ENCODE measurements at places on chromosomes 12 and 14. TPM values are rescaled to one million over a fixed set of nuclear protein-coding genes. Genes with fewer than 3 reads are reported as not detected.
A peak's percentile ranks its signal among the peaks of the same experiment; 100 is the strongest.

GRCh38 chr12:65156366-65156841 lies 13.0 kb upstream of the LEMD3 start:
- DNase-seq, result peak; percentile 83

The MSI1 gene
- total RNA-seq, result not detected

GRCh38 chr12:16324772-16325171 lies 22.7 kb upstream of the MGST1 start:
- no peak for DNase-seq

GRCh38 chr12:3189282-3189681 lies 112.1 kb downstream of the TSPAN9 start:
- DNase-seq, result no peak

The NIN gene
- total RNA-seq, result 78.2 TPM

- no peak for DNase-seq
Observed at GRCh38 chr14:100306998-100307765, 938 bp upstream of the SLC25A29 start.

The MYL6 gene
- total RNA-seq, result 933 TPM

GRCh38 chr12:53965281-53966084 lies 7.4 kb upstream of the HOXC11 start:
- DNase-seq, result no peak

GRCh38 chr14:98977451-98977850 lies 294.5 kb downstream of the BCL11B start:
- no peak for DNase-seq

The C12orf56 gene
- 0.15 TPM for total RNA-seq

DNA sequence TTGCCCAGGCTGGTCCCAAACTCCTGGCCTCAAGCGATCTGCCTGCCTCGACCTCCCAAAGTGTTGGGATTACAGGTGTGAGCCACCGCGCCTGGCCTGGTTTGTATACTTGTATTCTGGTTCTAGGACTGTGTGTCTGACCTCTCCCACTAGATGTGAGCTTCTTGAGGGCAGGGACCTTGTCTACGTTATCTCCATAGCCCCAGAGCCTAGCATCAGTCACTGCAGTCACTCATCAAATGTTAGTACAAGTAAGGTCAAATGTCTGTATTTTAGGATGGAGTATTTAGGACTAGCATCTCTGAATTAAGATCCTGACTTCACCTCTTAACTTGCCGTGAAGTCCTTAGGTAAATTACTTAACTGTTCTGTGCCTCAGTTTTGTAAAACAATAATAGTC lies 2.9 kb downstream of the RILPL2 start:
- no peak for DNase-seq

GRCh38 chr12:107775093-107775721 lies 703 bp downstream of the ASCL4 start:
- no peak for DNase-seq

The CDH24 gene
- total RNA-seq, result 2.9 TPM

- DNase-seq, result no peak
Observed at GRCh38 chr14:75554482-75554881, 23.9 kb upstream of the FLVCR2 start.

DNA sequence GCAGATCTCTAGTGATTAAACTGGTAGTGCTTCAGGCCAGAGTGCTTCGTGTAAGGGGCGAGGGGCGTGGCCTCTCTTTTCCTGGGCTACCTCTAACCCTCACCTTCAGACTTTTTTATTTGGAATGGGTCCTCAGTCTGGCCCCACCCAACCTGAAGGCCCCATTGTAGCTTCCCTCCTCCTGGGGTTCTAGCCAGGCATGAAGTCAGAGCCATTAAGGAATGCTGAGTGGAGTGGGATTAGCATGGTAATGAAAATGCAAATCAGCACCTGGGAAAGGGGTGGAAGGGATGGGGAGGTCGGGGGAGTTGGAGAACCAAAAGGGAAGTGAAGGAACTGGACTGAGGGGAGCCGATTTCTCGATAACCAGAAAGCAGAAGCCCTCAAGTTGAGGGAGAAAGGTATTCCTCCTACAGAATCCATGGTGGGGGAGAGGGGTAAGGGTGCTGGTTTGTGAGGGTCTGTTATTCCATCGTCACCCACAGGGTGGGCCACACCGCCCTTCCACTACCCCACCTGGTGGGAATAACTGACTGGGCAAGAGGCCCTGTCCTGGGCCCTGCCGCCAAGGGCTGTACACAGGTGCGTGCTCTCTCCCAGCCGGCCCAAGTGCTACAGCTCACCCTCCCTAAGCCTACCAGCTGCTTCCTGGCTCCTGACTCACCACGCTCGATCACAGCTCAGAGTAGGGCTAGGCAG lies 14.1 kb downstream of the ZFHX2 start:
- no peak for DNase-seq

GRCh38 chr12:74818412-74818811 lies 280.8 kb downstream of the ATXN7L3B start:
- no peak for DNase-seq

- DNase-seq, result no peak
Observed at GRCh38 chr12:70928071-70928470, 7.5 kb upstream of the PTPRR start.

The BRMS1L gene
- total RNA-seq, result 13.3 TPM

DNA sequence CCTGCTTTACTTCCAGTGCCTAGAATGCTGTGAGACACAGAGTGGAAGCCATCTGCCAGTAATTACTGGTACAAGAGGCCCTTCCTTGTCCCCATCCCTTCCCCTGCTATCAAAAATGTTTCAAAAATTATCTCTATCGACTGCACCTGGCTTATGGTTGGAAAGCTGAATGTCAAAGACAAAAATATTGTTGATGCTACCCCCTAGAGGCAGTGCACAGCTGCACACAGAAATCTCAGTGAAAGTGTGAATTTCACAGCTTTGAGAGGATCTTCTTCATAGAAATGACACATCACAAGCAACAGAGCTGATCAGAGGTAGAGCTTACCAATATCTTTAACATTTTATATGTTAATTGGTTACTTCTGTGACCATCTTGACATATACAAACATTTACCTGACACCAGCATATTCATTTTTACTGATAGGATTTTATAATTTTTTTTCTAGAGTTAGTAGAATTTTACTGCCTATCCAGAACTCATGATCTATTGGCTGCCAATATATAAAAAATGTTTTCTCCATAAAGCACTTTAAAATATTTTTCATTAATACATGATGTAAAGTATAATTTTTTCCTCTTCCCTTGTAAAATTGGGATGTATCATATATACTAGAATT lies 138.0 kb downstream of the AACS start:
- no peak for DNase-seq

The SLC10A1 gene
- not detected for total RNA-seq

DNA sequence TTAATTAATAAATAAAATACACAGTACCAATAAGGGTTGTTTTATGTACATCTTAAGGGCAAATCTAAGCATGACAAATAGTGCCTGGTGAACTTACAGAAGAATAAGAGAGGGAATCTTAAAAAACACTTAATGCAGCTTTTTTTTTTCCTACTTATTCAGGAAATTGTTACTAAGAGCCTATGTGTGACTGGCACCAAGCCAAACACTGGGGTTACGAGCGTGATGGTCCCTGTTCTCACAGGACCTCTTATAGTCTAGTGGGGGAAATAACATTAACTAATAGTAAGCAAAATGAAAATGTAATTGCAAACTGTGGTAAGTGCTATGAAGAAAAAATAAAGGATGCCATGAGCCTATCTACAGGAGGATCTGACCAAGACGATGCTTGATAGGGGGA lies 53.6 kb downstream of the RTN1 start:
- DNase-seq, result no peak

- peak; percentile 17 for DNase-seq
Observed at GRCh38 chr12:123973552-123974341, 732 bp downstream of the ZNF664 start.

DNA sequence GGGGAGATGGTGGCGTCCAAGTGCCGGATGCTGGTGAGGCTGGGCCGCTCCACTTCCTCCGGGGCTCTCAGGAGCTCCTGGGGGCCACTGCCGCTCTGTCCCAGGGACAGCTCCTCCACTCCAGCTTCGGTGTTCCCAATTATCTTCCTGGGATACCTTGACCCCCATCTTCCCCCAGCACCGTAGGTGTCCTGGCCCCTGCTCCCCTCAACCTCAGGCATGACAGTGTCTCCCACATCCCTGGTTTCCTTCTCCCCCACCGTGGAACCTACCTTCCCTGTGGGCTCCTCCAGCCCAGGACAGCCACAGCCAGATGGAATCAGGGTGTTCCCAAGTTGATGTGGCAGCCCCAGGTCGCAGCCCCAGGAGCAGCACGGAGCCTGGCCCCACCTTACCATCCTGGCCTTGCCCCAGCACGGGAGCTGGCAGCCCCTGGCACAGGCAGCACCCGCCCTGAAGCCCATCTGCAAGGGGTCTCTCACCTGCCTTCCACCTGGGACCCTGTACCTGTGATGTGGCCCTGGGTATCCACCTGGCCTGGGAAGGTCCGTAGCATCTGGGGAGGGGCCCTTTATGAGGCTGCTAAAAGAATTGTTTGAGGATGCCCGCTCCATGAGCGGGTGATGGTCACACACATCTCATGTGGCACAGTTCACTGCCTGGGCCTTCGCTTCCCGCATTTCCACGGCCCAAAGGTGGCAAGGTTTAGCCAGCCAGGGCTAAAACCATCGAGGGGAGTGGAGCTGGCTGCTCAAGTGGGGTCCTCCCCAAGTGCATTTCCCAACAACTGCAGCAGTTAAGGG lies 4.1 kb downstream of the TMEM121 start:
- DNase-seq, result no peak

GRCh38 chr12:45745861-45746277 lies 16.4 kb downstream of the ARID2 start:
- peak; percentile 38 for DNase-seq

DNA sequence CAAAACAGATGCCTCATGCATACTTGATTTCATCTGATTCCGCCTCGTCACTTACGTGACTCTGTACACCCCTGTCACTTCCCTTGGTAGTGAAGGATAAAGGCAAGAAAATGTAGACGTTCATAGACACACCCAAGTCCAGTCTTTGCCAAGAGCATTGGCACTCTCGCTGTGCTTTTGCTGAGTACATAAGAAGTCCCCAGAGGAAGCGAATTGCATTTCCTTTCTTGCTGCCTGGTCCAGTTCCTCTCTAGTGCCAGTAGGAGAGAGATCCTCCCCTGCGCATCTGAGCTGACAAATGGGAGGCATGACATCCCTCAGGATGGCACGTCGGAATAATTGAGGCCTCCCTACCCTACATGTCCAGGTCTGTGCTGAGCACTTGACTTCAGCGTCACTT lies 21.3 kb upstream of the RIN3 start:
- DNase-seq, result no peak

GRCh38 chr12:57309420-57309819 lies 58.4 kb upstream of the STAC3 start:
- DNase-seq, result no peak

GRCh38 chr14:39102265-39102968 lies 618 bp downstream of the SEC23A start:
- peak; percentile 31 for DNase-seq

- peak; percentile 57 for DNase-seq
Observed at GRCh38 chr12:122834921-122835749, at the start of gene HIP1R. Gene HIP1R, plus strand, starts transcription at chr12:122835457. Its CDS starts 94 bp downstream, at chr12:122835551.

The MED6 gene
- total RNA-seq, result 82.8 TPM

The TC2N gene
- 138 TPM for total RNA-seq

The TMEM30B gene
- total RNA-seq, result 2.1 TPM

The CLEC9A gene
- total RNA-seq, result not detected

- DNase-seq, result no peak
Observed at GRCh38 chr12:119602734-119603094, 9.1 kb downstream of the TMEM233 start.

The IRAK3 gene
- total RNA-seq, result 3.6 TPM

The TOMM20L gene
- not detected for total RNA-seq

The DEGS2 gene
- total RNA-seq, result not detected

- no peak for DNase-seq
Observed at GRCh38 chr14:104882325-104882973, 17.4 kb downstream of the CEP170B start.

- DNase-seq, result no peak
Observed at GRCh38 chr14:51460011-51460410, 191.7 kb upstream of the FRMD6 start.

The KLRD1 gene
- 0.20 TPM for total RNA-seq

- DNase-seq, result no peak
Observed at GRCh38 chr12:131232036-131232435, 278.3 kb downstream of the ADGRD1 start.

The OLR1 gene
- total RNA-seq, result not detected

- DNase-seq, result no peak
Observed at GRCh38 chr14:96114002-96114401, 74.8 kb downstream of the C14orf132 start.

GRCh38 chr12:47361389-47362021 lies 281.7 kb upstream of the AMIGO2 start:
- peak; percentile 80 for DNase-seq

DNA sequence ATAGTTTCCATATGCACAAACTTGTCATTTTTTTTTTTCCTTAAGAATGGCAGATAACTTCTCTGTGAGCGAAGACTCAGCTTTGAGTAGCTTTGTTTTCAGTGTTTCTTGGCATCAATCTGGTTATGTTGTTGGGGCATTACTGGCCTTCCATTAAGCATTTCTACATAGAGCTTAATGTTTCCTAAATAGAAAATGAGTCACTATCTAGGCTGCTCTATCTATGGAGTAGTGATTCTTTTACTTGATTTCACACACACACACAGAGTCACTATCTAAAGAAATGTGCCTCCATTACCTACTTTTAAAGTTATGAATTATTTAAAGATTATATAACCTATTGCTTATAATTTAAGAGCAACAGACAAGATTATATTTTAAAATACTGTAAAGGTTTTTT lies 53.9 kb downstream of the TMEM260 start:
- DNase-seq, result no peak

DNA sequence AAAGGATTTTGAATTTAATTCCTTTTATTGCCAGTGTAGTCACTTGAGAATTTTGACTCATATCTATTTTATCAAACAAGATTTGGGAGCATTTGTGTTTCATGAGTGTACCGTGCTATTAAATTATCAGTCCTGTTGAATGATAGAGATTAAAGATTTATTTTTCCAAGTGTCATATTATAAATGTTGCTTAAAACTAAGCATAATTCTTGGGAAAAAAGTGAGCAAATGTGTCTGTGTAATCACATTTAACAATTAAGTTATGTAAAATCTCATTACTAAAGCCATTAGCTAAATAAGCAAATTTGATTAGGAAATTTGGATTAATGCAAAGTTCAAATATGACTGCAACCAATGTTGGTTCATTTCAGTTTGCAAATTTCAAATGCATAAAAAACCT lies 266.7 kb downstream of the TMTC2 start:
- no peak for DNase-seq

GRCh38 chr14:106826833-106827369 lies 1300.5 kb downstream of the TMEM121 start:
- no peak for DNase-seq

The CALM1 gene
- total RNA-seq, result 928 TPM

GRCh38 chr12:55673638-55674037 lies 34.1 kb downstream of the ITGA7 start:
- no peak for DNase-seq

GRCh38 chr12:12562585-12563261 lies at the start of gene DUSP16:
Gene DUSP16, minus strand, starts transcription at chr12:12562863. Its CDS starts 41,765 bp downstream, at chr12:12521098.
- peak; percentile 77 for DNase-seq

The TAS2R50 gene
- 1.6 TPM for total RNA-seq

Measured in CD4-positive, CD25-positive, alpha-beta regulatory T cell (primary cell).